ENCODE measurements at places on chromosomes 4 and X. TPM values are rescaled to one million over a fixed set of nuclear protein-coding genes. Genes with fewer than 3 reads are reported as not detected.

TLR7 gene
- total RNA-seq: 0.10 TPM

- DNase-seq: peak; percentile 55
- H3K27ac ChIP-seq: peak overlapping the region; percentile 54
- H3K27me3 ChIP-seq: no peaks in the 10 kb centered on the region
- H3K4me3 ChIP-seq: no peak overlapping the region
- peaks cover 21% of the 10 kb centered on the region for H3K4me1 ChIP-seq
Observed at GRCh38 chr4:163548481-163549243, 54.2 kb downstream of the TMA16 start.

DNA sequence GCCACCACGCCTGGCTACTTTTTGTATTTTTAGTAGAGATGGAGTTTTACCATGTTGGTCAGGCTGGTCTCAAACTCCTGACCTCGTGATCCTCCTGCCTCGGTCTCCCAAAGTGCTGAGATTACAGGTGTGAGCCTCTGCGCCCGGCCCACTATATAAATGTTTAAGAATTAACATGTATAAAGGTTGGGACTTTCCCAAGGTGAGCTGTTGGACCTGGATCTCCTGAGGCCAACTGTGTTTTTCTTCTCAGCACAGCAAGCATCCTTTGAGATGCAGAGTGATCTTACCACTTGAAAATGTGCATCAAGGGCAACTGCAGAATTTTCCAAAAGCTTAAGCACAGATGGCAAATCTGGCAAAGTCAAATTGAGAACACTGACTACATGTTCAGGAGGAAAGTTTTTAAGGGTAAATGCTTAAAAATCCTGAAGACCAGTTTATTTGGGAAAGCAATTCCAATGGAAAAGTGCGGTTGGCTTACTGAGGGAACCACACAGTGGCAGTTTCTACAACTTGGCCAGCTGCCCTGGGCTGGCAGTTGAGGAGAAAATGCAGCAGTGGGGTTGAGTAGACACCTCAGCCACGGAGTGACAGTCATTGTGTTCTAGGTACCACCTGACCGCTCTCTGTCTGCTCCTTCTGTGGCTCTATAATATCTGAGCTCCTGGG lies 168.9 kb downstream of the CBR4 start:
- H3K4me3 ChIP-seq: no peak overlapping the region
- H3K4me1 ChIP-seq: peaks cover 40% of the 10 kb centered on the region
- no peaks in the 10 kb centered on the region for H3K36me3 ChIP-seq
- H3K27me3 ChIP-seq: peaks cover 29% of the 10 kb centered on the region

SYN1 gene
- total RNA-seq: 0.35 TPM
